Stimulated activated CD8-positive, alpha-beta memory T cell treated with anti-CD3 and anti-CD28 coated beads, Interleukin-7, amount 100 ng/mL, for 24 hours (primary cell): ENCODE measurements at places on chromosomes 2 and 18.

DNA sequence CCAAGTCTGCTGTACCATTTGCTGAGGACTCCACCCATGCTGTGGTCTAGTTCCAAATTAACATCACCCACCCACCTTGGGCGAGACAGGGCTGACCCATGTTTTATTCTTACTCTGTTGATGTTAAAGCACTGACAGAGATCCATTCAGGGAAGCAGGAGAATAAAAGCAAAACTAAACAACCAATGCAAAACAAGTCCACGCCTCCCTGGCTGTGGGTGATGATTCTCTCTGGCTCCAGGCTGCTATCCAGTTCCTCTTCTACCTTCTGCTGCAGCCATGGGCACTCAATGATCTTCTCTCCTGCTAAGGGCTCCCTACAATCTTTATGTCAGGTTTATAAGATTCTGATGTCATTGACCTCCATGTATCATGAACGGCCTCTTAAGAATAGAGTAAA, 786.6 kb upstream of the ID2 start:
- DNase-seq: no peak

DNA sequence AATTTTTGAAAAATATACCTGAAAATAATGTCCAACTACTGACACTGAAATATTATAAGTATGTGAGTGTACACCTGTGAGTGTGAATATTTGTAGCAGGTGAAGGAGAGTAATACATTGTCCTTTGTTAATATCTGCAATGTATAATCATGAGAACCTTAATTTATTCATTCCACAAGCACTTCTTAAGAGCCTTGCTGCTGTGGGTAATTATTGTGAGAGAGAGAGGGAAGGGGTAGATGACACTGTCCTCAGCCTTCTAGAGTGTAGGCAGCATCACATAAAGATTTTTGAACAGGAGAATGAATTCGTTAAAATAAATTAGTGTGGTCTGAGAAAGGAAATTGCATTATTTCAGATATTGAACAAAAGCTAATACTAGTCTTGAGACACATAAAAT, 157.2 kb downstream of the MAP2 start:
- no peak for DNase-seq

DNA sequence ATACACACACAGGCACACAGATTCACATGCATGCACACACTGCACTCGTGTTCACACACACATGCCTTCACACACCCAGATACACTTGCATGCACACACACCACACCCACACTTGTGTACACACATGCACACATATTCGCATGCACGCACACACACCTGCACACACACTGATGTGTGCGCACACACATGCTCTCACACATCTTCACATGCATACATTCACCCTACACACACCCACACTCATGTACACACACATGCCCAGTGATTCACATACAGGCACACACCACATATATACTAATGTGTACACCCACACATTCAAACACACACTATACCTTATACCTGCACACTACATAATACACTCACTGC, 181.6 kb downstream of the LOXHD1 start:
- no peak for DNase-seq

GRCh38 chr2:217223222-217223930, 363.5 kb upstream of the TNP1 start:
- no peak for DNase-seq

DNA sequence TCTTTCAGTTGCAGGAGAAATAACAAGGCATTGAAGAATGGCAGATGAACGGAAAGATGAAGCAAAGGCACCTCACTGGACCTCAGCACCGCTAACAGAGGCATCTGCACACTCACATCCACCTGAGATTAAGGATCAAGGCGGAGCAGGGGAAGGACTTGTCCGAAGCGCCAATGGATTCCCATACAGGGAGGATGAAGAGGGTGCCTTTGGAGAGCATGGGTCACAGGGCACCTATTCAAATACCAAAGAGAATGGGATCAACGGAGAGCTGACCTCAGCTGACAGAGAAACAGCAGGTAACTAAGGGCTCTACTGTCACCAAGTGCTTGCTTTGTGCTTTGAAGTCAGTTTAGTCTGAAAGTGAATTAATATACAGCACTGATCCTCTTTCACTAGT, 118.5 kb upstream of the UNC80 start:
- no peak for DNase-seq
